ENCODE measurements at places on chromosomes 2 and 18.

GRCh38 chr2:227759411-227760118 lies 13.9 kb downstream of the SCYGR8 start:
- DNase-seq: no peak

DNA sequence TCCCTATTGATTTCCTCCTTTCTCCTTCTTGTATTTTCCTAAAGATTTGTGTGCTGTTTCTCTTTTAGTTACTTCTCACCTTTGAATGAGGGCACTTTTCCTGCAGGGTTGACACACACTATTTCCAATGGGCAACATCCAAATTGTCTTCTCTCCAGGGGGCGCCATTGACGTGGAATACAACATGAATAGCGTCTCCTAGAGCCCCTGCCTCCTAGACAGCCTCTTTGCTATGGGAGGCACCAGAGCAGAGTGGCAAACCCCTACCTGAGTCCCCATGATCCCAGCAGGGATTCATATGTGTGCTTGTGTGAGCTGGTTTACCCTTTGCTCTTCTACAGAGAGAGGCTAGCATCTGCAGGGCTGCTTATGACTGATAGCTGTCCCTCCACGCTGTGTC lies 61.3 kb upstream of the ITSN2 start:
- peak; percentile 66 for DNase-seq

GRCh38 chr18:44922968-44923367 lies 242.3 kb downstream of the SETBP1 start:
- DNase-seq: no peak

- no peak for DNase-seq
Measured at GRCh38 chr2:73252238-73253027, 18.3 kb downstream of the CCT7 start.

GRCh38 chr18:46427216-46427995 lies 229.6 kb downstream of the LOXHD1 start:
- no peak for DNase-seq

DNA sequence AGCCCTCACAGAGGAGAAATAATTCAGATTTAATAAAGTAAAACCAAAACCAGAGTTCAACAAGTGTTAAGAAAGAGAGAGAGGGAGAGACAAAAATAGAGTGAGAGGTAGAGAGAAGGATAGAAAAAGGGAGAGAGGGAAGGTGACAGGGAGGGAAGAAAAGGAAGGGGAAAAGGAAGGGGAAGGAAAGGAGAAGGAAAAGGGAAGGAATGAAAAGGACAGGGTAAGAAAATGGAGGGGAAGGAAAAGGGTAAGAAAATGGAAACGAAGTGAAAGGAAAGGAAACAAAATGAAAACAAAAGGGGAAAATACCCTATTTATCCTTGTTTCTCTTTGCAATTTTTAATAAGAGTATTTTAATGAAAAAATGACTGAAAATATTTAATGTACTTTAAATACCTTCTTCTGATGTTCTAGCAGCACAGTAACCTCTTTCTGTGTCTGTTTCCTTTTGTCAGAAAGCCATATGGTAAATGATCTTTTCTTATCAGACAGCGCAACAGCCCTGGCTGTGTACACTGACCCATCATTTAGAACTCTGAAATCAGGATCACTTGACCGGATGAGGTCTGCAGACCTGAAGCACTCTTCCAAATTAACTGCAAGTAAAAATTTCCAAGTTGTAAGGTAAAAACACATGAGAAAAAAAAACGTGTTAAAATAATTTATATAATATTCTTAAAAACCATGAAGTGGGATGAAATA lies 11.8 kb downstream of the DSC3 start:
- no peak for DNase-seq

DNA sequence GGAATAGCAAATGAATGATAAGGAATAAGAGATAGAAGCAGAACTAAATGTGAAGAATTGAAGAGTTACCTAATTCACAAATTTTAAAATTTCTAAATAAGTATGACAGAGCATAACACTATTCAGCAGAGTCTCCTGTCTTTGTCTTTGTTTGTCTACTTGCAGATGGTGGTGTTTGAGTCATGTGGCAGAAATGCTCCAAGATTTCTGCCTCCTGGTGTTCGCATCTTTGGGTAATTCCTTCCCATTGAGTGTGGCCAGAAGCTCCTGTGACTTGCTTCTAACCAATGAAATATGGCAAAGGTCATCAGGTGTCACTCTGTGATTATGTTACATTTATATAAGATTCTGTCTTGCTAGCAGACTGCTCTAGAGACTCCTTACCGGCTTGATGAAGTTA lies 45.6 kb upstream of the GALNT3 start:
- no peak for DNase-seq

GRCh38 chr18:36143391-36143790 lies 13.7 kb downstream of the ELP2 start:
- no peak for DNase-seq

All from stimulated activated CD4-positive, alpha-beta T cell treated with anti-CD3 and anti-CD28 coated beads, Interleukin-12 subunit alpha, Interleukin-12 subunit beta, amount 100 ng/mL, for 48 hours (primary cell).